ENCODE measurements at places on chromosomes 6 and 20.

- DNase-seq, result no peak
Observed at GRCh38 chr20:2379511-2380229, 1.0 kb upstream of the TGM6 start.

- DNase-seq, result no peak
Observed at GRCh38 chr20:63822276-63822696, 8.8 kb downstream of the ZBTB46 start.

DNA sequence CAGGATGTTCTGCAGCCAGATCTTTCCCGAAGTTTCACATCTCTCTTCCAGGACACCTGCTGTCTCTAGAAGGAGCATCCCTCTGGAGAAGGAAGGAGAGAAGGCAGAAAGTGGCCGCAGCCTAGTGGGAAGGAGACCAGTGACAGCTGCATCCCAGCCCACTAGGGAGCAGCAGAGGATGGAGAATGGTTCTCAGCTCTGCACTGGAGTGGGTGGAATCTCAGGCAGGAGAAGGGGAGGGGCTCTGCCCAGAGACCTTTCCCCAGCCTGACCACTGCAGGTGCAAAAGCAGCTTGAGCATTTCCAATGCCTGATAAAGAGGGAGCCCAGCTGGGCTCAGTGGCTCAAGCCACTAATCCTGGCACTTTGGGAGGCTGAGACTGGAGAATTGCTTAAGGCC is 32.3 kb downstream of the NCR2 start:
- peak; percentile 61 for DNase-seq

- no peak for DNase-seq
Observed at GRCh38 chr6:134394905-134395304, 77.0 kb upstream of the SGK1 start.

- DNase-seq, result no peak
Observed at GRCh38 chr6:51489133-51489532, 598.3 kb downstream of the PKHD1 start.

DNA sequence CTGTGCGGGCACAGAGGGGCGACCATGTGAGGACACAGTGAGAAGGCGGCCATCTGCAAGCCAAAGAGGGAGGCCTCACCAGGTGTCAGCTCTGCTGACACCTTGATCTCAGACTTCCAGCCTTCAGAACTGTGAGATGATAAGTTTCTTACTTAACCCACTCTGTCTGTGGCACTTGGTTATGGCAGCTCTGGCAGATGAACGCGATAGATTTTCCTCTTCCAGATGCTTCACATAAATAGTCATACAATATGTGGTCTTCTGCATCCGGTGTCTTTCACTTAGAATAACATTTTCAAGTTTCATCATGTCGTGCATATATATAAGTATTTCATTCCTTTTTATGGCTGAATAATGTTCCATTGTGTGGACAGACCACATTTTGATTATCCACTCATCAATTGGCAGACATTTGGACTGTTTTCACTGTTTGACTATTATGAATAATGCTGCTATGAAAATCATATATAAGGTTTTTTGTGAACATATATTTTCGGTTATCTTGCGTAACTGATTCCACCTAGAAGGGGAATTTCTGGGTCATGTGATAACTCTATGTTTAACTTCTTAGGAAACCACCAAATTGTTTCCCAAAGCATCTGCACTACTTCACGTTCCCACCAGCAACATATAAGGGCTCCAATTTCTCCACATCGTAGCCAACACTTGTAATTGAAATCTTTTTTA is 30.2 kb downstream of the PRR18 start:
- no peak for DNase-seq

DNA sequence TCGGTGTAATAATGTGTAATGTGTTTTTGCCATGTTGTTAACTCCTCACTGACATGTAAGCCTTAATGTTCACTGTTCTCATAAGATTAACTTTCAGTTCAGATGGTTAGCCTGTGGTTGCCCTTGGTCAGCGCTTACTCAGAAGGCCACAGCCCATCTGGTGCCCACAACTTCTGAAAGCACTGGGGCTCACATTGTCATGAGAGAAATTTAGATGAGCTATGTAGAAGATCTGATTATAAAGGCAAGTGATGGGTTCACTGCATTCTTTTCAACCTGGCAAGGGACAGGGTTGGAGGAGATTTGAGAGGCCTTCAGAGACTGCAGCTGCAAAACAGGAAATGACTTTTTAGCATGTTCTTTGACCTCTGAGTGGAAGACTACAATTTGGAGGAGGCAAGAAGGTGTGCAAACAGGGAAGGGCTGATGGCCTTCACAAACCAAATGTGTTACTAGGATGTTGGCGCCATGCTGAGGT is 242.3 kb upstream of the SUPT3H start:
- no peak for DNase-seq

Measured in NCI-H2029 (cell line).